Activated CD8-positive, alpha-beta memory T cell treated with anti-CD3 and anti-CD28 coated beads for 24 hours (primary cell): ENCODE measurements at places on chromosomes 2 and 18.

DNA sequence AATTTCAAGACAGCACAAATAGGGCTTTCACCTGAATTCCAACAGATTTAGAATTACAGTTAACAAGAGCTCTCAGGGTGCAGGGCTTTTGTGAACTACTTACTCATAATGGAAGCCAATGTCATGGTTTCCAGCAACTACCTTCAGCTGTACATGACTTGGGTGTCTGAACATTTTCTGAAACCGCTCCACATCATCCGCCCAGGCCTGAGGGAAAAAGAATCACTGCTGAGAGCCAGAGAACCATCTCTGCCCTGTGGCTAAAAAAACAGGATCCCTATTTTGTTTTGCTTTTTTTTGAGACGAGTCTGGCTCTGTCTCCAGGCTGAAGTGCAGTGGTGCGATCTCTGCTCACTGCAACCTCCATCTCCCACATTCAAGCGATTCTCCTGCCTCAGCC, 18.8 kb downstream of the MPPE1 start:
- no peak for DNase-seq

DNA sequence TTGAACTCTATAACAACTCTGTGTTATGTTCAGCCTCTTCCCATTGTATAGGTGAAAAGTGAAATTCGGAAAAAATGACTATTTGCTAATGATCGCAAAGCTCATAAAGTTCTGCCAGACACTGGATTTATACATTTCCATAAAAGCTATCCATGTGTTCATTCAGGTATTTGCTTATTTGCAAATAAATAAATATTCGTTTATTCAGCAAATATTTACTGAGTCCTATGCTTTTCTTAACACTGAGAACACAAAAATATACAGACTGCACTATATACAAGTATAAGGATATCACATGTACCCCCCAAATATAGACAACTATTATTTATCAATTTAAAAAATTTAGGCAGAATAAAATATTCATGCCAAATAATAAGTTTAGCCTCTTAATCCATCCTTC, 63.2 kb upstream of the ATP8B1 start:
- no peak for DNase-seq

DNA sequence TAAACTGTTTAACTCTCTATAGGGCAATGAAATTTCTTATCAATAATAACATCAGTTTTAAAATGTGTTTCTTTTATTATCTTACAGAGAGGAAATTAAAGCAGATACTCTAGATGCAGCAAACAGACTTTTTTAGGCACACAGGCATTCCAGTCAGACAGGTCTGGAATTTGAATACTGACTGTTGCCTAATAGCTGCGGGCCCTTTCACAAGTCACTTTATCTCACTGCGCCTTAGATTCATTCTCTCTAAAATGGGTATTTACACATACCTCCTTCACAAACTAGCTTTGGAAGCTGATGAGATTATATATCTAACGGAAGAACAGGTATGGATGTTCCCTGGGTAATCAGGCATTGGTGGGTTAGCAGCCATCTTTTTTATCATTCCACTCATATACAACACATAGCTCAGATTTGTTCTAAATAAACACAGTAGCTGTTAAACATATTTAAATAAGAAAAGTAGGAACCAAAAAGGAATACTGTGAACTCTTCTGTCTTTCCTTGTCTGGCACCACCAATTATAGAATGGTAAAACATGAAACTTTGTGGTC, 104.2 kb downstream of the LRP2 start:
- DNase-seq = no peak

DNA sequence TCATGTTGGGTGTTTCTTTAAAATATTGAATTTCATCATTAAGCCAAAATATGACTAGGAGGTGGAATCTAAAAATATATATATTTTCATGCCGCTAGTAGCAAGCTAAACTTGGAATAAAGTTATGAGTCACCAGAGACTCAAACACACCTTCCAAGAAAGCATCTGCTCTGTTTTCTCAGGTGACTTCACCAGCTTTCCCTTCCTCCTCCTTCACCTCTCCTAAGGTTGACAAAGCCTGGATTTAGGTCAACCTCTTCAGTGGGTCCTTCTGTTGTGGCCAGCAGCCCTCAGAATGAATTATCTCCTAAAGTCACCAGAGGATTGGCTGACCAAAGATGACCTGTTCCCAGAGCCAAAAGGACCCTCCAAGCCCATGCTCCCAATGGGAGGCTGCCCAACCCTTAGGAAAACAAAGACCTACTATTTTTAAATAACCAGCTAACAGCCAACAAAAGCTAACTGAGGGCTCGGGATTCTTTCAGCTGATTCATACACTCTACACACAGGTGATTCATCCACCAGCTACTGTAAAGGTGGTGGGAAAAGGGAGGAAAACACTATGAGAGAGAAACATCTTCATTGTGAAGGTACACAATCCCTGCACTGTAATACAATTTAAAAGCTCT, 113.9 kb downstream of the MYO5B start:
- no peak for DNase-seq

DNA sequence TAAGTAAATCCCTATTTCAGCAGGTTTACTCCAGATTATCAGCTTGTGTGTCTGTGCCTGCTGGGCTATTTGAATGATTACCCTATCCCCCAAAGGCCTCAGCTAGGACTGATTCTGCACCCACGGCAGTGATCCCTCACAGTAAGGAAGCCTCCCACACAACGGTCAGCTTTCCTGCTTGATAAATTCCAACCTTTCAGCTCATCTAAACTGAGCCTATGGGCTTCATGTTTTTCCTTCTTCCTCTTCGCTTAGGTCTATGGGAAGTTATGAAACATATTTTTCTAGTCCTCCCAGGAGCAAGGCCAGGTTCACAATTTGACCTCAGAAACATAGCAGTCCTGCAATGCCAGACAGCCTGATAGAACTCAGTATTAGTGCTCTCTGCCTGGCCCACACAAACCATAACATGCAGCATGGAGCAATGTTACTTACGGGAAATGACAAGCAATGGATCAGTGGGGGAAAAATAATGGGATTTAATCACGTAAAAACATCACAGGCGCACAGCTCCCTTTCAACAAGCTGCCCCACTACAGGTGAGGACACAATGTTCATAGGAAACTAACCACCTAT, 170.9 kb downstream of the ZNF521 start:
- no peak for DNase-seq

DNA sequence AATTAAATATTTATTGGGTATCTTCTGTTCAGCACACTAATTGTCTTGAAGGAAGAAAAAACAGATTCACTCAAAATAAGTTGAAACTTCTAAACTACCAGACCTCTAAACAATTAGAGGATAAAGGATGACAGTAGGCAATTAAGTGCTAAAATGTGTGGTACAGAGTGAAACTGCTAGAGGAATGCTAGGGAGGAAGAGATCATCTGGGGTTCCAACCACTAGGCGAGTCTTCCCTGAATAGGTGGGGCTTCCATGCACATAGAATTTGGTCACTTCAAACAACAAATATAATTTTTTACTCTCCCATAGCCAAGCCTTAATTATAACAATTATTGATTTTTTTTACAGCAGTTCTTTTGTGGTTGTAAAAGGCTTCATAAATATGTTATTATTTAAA, 559.0 kb upstream of the ZEB2 start:
- DNase-seq = no peak

- no peak for DNase-seq
These were observed 5.4 kb downstream of the BOLA3 start for GRCh38 chr2:74142340-74142739.

GRCh38 chr18:71442731-71443141, 1101.4 kb downstream of the CBLN2 start:
- no peak for DNase-seq

- no peak for DNase-seq
These were observed 28.3 kb downstream of the RAB31 start for GRCh38 chr18:9736286-9736835.

DNA sequence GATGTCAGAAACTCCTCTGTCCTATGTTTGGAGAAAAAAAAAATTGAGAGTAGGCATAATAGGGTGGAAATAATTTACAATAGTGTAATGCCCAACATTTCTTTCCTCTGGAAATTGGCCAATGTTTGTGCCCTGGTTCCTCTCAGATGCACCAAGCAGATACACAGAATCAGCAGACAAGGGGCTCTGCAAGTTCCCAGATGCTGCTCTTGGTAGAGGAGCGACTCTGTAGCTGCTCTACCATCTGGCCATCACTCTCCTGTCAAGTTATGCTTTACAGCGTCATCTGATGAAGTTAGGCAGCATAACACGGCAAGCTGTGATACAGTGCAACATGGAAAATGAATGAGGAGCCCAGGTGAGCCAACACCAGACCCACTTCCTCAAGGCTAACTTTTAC, 1.6 kb downstream of the DYTN start:
- no peak for DNase-seq

DNA sequence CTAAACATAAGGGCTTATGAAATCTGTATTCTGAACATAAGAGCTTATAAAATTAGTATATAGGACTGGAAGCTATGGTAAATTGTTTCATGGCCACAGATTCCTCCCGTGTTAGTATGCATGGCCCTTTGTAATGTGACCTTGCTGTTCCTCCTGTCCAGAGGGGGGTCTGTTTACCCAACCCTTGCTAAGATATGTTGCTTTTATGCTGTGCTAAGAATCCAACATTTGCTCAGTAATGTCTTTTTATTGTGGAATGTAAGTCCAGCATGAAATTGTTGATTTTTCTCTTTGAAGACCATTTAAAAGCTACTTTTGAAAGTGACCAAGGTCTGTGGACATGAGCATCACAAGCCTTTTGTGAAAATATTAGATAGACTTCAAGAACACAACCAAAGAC, 485.4 kb downstream of the PARD3B start:
- DNase-seq = no peak

DNA sequence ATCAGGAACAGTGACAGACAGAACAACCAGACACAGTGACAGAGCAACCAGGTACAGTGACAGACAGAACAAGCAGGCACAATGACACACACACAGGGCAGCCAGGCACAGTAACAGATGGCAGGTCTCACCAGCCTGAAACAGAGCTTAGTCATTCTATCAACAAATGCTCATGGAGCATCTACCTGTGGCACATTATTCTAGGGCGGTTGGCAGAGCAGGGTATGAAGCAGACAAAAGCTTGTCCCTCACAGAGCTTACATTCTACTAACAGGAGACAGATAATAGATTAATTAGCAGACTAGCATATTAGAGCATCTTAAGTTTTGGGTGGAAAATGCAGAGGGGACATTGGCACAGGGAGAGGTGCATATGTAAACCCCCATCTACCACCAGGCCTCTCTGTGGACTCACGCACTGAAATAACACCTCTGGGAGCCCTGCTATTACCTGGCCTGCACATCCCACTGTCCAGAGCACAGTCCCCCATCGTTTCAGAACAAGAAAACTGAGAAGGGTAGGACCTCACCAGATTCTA, 64.1 kb upstream of the RAB6C start:
- DNase-seq = no peak

DNA sequence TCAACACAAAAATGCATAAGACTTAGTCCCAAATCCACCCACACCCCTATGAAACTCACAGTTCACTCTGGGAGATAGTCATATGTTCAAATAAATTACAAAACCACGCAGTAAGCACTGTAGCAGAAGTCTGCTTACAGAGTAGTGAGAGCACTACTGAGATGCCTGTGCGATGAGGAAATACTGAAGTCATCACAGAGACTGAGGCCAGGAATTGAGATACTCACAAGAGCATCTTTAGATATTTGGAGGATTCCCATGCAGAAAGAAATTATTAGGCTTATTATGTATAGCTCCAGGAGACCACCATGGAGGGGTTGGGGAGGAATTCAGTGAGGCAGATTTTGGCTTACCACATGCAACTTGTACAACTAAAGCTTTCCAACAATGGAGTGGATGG, 82.3 kb downstream of the ANTXR1 start:
- no peak for DNase-seq

DNA sequence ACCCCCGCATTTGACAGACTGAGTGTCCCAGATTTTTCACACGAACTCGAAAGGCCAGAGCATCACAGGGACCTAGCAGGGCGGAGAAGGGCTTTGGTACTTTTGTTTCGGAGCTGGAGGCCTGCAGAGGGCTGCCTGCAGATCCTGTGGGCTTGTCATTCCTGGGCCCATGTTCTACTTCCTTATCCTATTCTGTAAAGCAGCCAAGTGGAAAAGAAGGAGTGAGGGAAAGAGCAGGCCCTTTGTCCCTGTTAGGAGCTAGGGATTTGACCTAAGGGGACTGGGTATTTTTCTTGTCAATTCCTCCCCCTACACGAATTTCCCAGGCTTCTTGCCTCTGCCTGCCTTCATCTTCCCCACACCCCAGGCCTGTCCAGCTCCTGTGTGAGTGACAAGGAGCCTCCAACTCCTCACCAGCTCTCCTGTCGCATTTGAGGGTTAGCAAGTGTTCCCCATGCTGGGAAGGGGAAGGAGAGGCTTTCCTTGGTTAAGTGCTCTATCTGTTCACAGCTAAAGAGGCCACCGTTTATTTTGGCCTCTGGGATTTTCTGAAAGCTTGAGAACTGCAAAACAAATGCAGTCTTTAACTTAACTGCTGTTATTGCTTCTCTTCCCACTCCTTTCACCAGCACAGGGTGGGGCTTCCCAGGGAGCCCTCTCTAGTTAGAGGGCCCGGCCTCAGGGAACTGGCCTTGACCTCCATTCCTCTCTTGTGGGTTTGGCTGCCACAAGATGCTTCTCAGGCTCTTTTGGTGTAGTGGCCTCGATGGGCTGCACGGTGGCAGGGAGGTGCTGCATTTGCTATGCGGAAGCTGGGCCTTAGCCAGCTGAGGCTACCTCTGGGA, 61.2 kb downstream of the SGPP2 start:
- DNase-seq = no peak

- DNase-seq = no peak
These were observed 822.7 kb downstream of the GALR1 start for GRCh38 chr18:78072375-78072774.

- no peak for DNase-seq
These were observed 167.2 kb downstream of the HDAC4 start for GRCh38 chr2:239233576-239233975.

DNA sequence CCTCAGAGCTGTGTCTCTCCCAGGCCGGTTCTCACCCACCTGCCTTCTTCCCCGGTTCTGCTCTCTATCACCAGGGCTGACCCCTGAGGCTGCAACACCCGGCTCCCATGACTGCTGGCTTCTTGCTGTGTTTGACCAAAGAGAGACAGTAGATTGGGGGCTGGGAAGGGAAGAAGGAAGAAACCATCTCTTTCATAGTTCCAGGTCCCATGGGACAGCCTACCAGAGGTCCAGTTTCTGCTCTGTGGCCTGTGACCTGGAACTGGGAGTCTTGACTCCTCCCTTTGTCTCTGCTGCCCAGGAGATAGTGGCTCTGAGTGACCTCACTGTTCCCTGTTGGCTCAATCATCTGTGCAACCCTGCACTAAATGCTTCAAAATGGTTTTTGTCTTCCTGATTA, 38.1 kb downstream of the ALPK2 start:
- no peak for DNase-seq

DNA sequence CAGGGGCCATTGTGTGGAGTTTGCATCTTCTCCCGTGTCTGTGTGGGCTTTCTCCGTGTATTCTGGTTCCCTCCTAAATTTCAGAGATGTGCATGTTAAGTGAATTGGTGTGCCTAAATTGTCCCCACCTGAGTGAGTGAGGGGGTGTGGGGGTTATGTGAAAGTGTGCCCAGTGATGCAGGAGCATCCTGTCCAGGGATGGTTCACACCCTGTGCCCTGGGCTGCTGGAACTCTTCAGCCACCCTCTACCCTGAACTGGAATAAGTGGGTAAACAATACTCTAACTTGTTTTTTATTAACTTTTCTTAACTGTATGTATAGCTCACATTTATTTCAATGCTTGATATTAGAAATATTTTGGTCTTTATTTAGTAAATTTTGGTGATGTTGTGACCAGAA, 56.0 kb downstream of the UBE2E3 start:
- DNase-seq = no peak
